ENCODE measurements at places on chromosomes 7 and 10.

GRCh38 chr7:149321978-149322541 lies 60.1 kb downstream of the ZNF783 start:
- DNase-seq = no peak

DNA sequence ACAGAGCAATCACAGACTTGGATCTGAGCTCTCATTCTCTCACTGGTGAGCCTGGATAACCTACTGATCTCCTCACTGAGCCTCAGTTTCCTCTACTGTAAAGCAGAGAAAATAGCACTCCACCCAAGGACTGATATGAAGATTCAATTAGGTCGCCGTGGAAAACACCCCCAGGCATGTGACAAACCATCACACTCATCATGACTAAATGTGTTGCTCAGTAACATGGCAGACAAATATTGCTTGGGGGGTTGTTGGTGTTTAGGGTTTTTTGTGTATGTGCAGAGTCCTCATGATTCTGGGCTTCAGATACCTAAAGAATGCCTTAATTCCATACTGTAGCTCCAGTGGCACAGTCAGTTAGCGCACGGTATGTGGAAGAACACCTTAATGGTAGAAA lies 122.1 kb upstream of the TCF7L2 start:
- no peak for DNase-seq

DNA sequence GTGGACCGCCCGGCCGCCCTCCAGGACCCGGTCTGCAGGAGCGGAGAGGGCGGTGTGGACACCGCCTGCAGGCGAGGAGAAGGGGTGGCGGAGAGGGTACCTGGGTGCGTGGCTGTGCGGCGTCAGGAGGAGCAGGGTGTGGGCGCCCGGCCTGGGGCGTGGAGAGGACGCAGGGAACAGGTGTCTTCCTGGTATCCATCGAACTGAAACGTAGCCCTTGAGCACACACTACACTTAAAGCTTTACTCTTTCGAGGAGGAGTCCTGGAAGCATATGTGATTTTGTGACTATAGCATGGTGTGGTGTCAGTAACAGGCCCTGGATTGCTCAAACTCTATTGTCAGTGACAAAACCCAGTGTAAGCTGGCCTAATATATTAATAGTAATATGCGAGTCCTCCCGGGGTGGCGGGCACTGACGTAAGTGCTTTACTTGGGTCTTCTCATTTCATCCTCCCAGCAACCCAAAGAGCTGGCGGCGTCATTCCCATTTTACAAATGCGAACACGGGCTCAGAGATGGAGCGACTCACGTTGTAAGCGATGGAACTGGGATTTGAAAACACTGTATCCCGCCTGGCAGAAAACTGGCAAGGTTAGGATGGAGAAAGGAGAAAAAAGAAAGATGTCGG lies 508 bp upstream of the TECPR1 start:
- no peak for DNase-seq

DNA sequence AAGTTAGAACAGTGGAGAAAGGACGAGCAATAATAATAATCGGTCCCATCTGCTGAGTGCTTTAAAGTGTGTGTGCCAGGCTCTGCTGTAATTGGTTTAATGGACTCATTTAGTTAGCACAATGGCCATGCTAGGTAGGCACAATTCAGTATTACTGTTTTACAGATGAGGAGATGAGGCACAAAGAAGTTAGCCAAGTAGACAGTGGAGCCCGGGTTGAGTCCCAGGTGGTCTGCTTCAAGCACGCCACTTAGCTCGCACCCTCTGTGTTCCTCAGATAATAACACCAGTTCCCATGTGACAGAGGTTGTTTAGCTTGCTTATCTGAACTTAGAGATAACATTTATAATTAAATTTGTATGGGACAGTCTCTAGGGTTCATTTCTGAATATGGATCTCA lies 101.6 kb upstream of the GJD4 start:
- no peak for DNase-seq

DNA sequence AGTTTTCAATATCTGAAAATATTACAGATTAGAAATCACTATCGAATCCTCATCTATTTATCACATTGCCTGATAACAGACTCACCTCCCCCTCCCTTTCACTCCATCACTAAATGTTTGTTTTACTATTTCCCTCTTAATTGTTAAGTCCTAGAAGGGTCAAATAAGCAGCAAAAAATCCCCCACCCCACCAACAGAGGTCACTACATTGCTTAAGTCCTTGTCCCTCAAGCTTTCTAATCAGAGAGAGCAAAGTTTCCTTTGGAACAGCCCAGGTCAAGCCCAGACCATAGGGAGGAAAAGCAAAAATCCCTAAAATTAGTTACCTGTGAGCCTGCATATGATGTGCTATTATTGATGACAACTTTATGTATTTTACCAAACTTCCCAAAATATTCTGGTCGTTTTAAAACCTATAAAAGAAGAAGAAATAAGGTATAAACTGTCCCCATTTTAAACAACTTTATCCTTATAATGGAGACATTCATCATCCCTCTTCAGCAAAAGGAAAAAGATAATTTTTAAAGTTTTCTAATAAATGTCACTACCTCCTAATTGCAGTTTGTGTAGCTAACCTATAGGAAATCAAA lies 95.0 kb downstream of the CNOT4 start:
- DNase-seq = peak; percentile 26

DNA sequence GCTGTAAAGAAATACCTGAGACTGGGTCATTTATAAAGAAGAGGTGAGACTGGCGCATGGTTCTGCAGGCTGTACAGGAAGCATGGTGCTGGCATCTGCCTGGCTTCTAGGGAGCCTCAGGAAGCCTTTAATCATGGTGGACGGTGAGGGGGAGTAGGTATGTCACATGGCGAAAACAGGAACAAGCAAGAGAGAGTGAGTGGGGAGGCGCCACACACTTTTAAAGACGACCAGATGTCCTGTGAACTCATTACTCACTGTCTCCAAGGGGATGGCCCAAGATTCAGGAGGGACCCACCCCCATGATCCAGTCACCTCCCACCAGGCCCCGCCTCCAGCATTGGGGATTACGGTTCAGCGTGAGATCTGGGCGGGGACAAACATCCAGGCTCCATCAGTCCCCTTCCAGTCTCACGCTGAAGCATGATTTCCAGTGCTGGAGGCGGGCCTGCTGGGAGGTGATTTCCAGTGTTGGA lies 3.2 kb downstream of the ZNF316 start:
- DNase-seq = no peak

GRCh38 chr10:10703382-10703781 lies 314.3 kb upstream of the CELF2 start:
- no peak for DNase-seq
